Stimulated activated CD8-positive, alpha-beta memory T cell treated with anti-CD3 and anti-CD28 coated beads, Interleukin-4, amount 100 ng/mL, for 4 hours (primary cell): ENCODE measurements at places on chromosomes 11 and 22.

DNA sequence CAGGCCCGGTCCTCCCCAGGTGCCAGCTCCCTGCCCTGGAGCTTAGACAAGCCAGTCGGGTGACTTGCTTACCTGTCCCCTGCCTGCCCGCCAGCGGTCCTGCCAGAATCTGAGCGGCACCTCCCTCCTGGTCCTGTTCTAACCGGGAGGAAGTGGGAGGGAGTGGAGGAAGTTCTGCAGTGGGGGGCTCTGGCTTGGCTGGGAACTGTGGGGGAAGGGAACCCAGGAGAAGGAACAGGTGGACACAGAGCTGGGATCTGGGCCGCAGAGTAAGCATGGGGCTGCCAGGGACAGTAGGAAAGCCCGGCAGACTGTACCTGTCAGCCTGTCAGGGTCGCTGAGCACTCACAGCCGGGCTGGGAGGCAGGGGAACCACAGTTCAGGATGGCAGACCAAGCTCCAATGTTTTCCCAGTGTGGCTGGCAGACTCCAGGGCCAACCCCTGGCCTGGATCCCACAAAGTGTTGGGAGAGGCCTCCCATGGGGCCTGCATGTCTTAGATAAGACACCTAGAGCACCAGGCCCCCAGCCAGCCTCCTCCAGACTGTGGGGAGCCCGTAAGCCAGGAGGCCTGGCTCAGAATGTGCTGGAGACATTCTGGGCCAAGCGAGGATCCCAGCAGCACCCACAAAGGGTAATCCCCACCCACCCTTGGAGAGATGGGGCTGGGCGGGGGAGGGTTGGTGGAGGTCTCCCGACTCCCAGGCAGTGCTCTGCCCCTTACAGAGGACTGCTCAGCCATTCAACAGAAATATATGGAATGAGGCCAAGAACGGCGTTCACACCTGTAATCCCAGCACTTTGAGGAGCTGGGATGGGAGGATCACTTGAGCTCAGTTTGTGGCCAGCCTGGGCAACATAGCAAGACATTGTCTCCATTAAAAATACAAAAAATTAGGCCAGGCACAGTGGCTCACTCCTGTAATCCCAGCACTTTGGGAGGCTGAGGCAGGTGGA lies 2.3 kb downstream of the CYB5R3 start:
- no peak for DNase-seq

DNA sequence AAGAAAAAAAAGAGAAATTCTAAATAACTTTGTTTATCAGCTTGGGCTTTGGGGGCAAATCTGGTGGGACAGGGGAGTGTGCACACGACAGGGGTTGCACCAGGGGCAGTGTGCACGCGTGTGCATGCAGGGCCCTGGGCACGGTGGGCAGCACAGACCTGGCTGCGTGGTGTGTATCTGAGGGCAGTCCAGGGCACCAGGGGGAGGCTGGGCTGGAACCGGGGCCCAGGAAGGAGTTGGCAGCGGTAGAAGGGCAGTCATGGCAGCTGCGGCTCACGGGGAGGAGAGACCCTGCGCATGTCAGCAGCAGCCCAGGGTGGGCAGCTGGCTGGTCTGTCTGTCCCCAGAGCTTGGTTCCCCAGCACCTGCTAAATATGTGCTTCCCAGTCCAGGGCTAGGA lies 4.3 kb downstream of the KRTAP5-5 start:
- no peak for DNase-seq

GRCh38 chr11:77590194-77590782 lies 535 bp downstream of the AQP11 start:
- DNase-seq, result no peak

DNA sequence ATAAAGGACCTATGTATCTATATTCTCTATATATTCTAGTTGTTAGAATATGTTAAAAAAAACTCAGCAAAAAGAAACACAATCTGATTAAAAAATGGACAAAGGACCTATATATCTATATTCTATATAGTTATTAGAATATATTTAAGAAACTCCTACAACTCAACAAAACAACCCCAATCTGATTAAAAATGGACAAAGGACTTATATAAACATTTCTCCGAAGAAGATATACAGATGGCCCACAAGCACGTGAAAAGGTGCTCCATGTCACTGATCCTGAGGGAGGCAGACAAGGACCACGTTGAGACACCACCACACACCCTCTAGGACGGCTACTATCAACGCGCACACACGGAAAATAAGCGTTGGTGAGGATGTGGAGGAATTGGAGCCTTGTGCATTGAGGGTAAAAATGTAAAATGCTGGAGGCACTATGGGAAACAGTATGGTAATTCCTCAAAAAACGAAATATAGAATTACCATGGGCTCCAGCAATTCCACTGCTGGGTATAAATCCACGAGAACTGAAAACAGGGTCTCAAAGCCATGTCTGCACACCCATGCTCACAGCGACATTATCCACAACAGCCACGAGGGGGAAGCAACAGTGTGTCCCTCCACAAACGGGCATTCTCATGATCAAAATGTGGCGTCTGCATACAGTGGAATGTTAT lies 22.7 kb downstream of the YPEL1 start:
- peak; percentile 20 for DNase-seq

DNA sequence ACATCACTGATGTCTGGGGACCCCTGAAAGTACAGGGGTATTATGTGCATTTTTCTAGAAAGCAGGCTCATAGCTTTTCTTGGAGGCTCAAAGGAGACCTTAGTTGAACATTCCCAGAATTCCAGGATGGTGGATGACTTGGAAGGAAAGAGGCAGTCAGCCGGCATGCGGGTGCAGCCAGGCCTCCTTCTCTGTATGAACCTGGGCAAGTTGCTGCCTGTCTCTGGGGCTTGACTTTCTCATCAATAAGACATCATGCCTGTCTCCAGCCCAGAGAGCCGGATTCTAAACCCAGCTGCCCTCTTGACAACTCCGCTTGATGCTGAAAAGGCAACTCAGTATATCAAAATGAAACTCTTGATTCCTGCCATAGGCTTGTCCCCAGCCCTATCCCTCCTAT lies 12.6 kb downstream of the MS4A15 start:
- no peak for DNase-seq

GRCh38 chr11:125886997-125887372 lies 483 bp upstream of the HYLS1 start:
- no peak for DNase-seq

DNA sequence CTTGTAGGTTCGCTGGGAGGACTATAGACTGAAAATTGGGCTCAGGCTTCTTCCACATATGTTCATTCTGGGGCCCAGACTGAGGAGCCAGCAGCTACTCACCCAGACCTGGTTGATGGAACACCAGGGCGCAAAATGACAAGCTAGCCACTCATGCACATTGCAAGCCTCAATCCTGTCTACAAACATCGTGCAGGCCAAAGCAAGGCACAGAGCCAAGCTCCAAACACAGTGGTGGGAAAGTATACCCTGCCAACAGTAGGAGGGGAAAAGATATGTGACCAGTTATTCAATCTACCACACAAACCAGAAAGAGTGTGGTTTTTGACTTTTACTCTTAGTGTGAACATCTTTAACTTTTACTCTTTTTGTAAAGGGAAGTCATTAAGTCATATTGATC lies 660.5 kb downstream of the NTM start:
- no peak for DNase-seq

GRCh38 chr22:49324527-49325491 lies 502.9 kb downstream of the BRD1 start:
- no peak for DNase-seq

DNA sequence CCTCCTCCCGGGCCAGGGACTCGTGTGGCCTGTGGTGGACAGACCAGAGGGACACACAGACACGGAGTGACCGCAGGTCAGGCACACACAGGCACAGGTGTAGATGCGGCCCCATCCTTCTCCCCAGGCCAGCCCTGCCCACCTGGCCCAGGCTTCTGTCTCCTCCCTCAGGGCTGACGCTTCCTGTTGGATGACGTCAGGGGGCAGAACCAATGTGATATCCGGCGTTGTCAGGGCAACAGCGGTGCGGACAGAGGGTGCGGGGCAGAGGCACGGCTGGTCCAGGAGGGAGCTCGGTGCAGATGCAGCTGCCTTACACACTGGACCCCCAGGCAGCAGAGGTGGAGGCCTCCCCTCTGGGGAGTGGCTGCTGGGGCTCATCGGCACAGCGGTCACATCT lies 2.9 kb upstream of the TUBGCP6 start:
- no peak for DNase-seq

DNA sequence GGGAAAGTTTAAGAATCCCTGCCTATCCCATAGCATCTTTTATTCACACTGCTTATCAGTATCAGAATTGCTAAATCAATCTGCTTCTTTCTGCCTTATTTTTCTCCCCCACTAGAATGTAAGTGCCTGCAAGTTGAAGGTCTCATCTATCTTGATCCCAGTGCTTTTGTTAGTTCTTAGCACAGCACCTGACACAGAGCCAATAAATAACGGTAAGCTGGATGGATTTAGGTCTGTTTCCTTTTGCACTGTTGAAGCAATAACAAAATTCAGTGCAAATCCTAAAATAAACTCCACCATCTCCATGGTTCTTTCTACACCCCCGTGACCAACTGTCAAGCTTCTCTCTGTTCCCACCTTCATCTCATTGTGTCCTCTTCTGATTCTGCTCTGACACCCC lies 36.7 kb upstream of the CD44 start:
- DNase-seq, result no peak

DNA sequence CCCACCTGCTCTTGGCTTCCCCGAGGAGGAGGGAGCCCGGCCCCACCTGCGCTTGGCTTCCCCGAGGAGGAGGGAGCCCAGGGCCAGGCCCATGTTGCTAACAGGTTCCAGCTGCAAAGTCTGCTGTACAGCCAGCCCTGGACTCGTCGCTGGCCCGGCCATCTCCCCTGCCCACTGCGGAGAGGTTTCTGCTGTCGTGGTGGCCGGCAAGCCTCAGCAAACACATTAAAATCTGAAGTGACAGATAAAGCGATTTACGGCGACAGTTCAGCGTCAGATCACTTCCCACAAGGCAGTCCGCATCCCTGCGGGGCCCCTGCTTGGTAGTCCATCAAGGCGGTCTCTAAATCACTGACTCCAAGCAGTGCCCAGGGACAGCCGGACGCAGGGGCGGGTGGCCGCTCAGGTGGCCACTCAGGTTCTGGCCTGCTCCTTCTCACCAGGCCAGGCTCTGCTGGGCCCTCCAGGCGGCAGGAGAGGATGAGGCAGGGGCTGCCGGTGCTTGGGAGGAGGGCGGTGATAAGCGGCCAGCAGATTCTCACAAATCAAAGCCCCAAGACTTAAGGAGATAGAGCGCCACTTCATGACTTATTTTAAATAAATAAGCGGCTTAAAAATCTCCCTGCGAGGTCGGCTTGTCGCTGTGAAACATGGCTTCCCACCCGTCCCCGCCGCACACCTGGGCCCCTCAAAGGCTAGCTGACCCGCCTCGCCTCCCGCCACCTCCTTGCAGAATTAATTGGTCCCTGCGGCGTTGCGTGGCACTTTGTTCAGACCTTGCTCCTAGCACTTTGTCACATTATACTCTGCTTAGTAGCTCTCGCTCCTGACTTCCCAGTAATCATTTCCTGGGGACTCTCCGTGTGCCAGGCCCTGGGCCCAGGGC lies 21.1 kb downstream of the MACROD1 start:
- no peak for DNase-seq

DNA sequence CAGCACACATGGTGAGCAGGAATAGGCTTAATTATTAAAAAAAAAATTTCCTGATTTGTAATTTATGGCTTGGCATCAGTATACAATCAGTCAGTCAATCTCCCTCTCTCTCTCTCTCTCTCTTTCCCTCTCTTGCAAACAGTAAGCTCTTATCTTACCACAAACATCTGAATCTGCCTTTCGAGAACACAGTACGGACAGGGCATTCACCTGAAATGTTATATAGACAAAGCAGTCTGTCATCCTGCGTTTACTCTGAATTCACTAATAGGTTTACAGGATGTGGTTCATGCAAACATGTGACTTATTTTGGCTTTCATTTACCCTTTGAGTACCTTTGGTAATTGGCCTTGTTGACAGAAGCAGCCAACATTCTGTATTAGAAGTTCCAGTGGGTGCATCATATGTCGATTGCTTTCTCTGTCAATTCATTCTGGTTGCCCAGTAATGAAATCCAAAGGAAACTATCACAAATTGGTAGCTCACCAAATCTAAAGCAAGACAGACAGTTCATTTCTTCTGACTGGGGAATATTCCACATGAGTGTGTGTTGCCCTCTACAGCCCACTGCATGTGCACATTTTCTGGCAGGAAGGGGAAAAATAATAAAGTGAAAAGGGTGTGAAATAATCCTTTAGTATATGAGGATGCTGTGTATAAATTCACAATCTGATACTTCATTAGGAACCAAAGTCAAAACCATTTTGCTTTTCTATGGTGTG lies 1058.2 kb downstream of the LRRC4C start:
- DNase-seq, result no peak

DNA sequence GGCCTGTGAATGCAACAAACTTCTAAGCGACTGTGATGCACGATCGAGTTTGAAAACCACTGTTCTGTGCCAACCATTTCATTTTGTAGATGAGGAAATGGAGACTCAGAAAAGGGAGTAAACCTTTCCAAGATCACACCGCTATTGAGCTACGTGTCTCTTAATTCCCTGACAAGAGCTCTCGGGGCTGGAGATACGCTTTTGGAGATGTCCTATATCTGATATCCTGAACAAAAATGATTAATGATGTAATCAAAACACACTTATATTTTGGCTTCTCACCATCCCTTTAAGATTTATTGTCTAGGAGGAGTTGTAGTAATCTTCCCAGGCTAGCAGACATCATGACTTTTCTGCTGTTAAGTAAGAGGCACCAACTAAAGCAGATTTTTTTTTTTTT lies 1.7 kb upstream of the PARVA start:
- no peak for DNase-seq

DNA sequence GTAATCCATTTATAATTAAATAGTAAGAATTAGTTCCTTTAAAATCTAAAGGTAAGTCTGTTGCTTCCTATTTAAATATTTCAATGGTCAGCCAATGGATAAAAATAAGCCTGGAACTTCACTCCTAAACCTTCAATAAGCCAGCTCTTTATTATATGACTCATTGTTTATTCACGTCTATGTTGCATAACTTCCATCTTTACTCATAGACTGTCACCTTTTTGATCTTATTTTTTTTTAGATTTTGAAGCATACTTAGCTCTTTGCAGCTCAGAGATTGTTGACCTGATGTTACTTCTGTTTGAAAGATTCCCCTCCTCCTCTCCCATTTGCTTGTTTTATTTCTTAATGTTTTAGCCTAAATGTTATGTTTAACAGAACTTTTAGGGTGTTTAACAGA lies 1571.2 kb upstream of the RAG2 start:
- DNase-seq, result no peak

DNA sequence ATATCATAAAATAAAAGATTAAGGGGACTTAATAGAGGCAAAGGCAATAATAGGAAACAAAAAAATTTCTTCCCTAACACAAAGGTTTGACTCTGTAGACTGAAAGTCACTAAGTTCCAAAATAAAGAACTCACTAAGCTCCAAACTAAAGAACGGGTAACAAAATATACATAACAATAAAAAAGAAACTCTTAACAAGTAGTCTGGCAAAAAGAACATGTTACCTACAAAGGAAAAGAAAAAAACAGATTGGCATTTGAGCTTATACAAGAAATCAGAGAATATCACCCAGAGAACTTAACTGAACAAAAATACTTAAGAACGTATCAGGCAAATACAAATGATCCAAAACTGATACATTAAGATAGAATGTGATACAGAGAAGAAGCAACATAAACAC lies 7.5 kb downstream of the ARHGAP32 start:
- DNase-seq, result no peak
